Heart right ventricle (tissue), 16 donors: ENCODE measurements at places on chromosomes 5 and 9. TPM values are rescaled to one million over a fixed set of nuclear protein-coding genes. Genes with fewer than 3 reads are reported as not detected.
A peak's percentile ranks its signal among the peaks of the same experiment; 100 is the strongest.

Gene CERCAM
- total RNA-seq: 3.5 TPM

DNA sequence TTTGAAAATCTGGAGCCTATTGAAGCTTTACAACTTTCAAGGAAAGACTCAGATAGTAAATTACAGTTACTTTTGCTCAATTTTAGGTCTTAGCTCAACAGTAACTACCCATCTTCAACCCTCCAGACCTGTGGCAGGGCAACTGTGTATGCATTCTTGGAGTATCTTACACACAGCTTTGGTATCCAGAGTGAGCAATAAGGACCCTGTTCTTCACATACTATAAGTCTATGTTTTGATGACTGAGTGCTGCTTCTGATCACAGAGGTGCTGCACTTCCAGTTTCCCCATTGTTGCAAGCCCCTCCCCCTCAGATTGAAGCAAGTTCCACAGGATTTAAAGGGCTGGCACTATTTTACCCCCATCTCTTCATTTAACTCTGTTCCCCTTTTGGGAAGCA is 737.4 kb upstream of the GRAMD2B start:
- no peak for DNase-seq

DNA sequence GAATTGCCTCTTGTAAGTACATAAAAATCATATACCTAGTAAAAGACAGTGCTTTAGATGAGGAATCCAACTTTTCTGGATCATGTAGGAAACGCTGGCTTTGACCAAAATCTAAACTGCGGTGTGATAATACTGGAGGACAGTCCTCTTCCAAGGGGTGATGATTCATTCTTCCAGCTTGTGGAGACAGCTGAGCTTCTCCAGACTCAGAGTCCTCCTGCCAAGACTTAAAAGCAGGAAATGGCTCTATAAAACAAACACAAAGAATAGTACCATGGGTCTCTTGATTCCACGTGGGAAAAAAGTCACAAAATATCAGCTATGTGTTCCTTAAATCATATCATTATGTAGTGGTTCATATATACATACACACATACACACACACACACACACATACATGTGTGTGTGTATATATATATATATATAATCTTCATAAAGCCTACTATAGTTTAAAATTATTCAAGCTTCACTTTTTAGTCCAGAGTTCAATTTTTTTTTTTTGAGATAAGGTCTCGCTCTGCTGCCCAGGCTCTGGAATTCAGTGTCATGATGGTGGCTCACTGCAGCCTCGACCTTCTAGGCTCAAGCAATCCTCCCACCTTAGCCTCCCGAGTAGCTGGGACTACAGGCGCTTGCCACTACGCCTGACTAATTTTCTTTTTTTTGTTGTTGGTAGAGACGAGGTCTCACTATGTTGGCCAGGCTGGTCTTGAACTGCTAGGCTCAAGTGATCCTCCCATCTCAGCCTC is 65.0 kb downstream of the PKD2L2 start:
- DNase-seq: peak; percentile 61

- DNase-seq: no peak
Measured at GRCh38 chr5:120767178-120767820, 303.2 kb downstream of the PRR16 start.

DNA sequence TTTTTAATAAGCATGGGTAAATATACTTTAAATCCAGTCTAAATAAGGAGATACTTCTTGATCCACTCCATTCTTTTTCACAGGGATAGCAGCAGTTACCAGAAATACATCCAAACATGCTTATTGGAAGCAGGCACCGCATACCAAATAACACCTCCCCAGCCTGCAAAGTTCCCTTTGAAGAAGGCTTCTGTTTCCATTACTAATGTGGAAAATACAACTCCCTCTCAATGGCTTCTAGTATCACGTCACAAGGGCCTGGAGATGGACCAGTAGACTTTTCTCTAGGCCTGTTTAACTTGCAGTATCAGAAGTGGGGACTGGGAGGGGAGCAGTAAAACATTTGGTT is 20.8 kb downstream of the TMEM245 start:
- no peak for DNase-seq

Gene DRD1
- 0.12 TPM for total RNA-seq

- no peak for DNase-seq
Measured at GRCh38 chr9:84504360-84504759, 163.8 kb upstream of the SLC28A3 start.

Gene PRLR
- 0.08 TPM for total RNA-seq

DNA sequence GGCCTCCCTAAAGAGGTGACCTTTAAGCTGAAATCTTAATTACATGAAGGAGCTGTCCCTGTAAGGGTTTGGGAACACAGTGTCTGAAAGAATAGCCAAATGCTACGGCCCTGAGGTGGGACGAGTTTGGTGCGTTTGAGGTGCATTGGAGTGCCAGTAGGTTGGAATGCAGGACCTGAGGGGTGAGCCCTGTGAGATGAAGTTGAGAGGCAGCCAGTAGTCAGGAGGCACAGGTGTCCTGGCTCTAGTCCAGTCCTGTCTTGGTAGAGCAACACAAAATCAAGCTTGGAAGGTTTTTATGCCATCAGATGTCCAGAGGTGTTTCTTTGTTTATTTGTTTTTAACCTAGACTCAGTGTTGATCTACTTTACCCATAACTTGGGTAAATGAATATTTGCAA is 108.5 kb downstream of the ARHGAP26 start:
- DNase-seq: no peak

GRCh38 chr5:78648359-78649210 is at the start of gene LHFPL2:
Gene LHFPL2, minus strand, starts transcription at chr5:78648772. Its CDS starts 138,559 bp downstream, at chr5:78510213.
- peak; percentile 72 for DNase-seq

- DNase-seq: no peak
Measured at GRCh38 chr9:7226007-7226640, 468.4 kb downstream of the KDM4C start.

- peak; percentile 39 for DNase-seq
Measured at GRCh38 chr9:2859776-2860379, 16.0 kb upstream of the PUM3 start.

DNA sequence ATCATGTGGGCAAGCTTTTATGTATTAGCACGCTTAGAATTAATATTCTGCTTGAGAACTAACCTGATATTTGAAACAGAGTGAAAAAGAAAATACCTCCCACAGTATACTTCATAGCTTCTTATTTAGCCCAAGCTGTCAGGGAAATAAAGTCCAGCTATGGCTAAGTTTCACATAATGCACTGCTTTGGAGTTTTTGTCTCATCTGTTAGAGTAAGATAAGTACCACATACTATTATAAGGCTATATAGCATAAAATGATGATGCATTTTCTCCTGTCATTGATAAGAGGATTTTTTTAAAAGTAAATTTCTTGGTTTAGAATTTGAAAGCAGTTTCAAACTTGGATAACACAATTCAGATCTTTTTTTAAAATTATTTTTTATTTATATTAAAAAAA is 2.4 kb upstream of the ANKDD1B start:
- DNase-seq: no peak

- peak; percentile 38 for DNase-seq
Measured at GRCh38 chr5:178467568-178468195, 122.5 kb downstream of the COL23A1 start.

- no peak for DNase-seq
Measured at GRCh38 chr5:81316571-81316970, 15.2 kb downstream of the ZCCHC9 start.

- DNase-seq: no peak
Measured at GRCh38 chr5:75523275-75523674, 11.6 kb downstream of the POLK start.

DNA sequence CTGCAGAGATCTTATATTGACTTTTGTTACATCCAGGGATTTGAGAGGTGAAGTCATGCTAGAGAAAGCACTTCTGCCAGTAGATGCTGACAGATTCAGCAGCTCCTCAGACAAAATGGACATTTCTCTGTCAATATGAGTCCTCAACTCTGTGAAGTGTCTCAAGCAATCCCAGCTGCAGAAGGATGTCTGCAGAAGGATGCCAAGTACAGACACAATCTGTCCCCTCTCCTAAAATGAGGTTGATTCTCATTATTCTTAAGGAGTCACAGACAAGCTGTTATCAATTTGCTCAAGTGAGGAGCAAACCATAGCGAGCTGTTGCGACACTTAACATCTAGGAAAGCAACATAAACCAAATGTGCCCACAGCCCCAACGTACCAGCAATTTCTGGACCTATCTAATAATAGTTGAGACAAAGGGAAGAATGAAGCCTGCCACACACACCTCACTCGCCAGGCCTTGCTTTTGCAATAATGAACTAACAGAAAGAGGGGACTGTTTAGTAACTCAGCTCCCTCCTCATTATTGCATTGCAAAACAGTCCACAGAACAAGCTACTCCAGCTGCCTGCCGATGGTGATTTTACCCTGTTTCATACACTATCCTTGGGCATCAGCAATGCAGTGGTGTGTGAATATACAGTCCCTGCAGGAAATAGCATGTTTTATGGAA is 364.2 kb upstream of the PDE4D start:
- DNase-seq: no peak

GRCh38 chr5:88665750-88666215 is 217.2 kb downstream of the MEF2C start:
- no peak for DNase-seq

Gene TNIP1
- 126 TPM for total RNA-seq

- peak; percentile 10 for DNase-seq
Measured at GRCh38 chr5:140925806-140926442, at the start of gene PCDHAC1. Gene PCDHAC1, plus strand, starts transcription at chr5:140926299. Its CDS starts 594 bp downstream, at chr5:140926893.

DNA sequence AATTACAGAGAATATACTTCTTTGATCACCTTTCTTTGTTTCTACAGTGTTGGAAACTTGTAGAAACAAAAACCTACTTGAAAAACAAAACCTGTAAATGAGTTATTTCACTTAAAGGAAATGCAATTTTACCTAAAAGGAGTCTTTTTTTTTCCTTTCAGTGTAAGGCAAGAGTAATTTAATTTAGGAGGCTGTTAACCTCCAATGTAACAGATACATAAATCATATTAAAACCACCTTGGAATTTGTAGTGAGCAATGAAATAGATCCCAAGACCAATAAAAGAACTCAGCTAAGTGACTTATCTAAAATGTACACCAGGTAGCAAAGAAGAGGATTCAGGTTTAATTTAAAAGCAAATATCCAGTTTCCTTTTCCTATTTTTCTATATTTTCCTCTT is 524.8 kb downstream of the CSNK1G3 start:
- DNase-seq: no peak

Gene DELE1
- 82.1 TPM for total RNA-seq

DNA sequence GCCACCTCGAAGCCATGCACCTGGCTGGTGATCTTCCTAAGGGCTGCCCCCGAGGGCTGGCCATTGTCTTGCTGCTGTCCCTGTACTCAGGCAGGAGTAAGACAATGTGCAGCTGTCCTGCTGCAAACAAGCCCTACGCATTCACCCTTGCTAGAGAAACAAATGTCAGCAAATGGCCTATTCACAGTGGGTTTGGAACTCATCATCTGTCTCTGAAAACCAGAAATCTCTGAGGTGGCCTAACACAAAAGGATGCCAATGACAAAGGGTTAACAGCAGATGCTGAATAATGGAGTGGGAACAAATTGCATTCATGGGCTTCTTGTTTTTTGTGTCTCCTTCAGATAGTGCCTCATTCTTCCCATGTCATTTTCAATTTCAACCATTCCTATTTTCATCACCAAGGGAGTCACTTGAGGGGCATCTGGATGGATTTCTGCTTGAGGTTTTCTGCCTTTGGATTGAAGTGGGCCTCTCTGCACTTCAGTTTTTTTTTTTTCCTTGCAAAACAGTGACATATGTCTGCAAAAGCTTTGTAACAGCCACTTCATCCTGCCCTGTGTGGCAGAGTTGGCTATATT is 261.6 kb upstream of the VLDLR start:
- DNase-seq: no peak

GRCh38 chr9:35736201-35736633 is 3.8 kb downstream of the CREB3 start:
- peak; percentile 57 for DNase-seq

Gene CDKN2A
- not detected for total RNA-seq

Gene PRELID1
- total RNA-seq: 69.8 TPM

Gene GRM6
- total RNA-seq: not detected

Gene DMXL1
- 23.0 TPM for total RNA-seq

Gene C5orf46
- total RNA-seq: 5.1 TPM

DNA sequence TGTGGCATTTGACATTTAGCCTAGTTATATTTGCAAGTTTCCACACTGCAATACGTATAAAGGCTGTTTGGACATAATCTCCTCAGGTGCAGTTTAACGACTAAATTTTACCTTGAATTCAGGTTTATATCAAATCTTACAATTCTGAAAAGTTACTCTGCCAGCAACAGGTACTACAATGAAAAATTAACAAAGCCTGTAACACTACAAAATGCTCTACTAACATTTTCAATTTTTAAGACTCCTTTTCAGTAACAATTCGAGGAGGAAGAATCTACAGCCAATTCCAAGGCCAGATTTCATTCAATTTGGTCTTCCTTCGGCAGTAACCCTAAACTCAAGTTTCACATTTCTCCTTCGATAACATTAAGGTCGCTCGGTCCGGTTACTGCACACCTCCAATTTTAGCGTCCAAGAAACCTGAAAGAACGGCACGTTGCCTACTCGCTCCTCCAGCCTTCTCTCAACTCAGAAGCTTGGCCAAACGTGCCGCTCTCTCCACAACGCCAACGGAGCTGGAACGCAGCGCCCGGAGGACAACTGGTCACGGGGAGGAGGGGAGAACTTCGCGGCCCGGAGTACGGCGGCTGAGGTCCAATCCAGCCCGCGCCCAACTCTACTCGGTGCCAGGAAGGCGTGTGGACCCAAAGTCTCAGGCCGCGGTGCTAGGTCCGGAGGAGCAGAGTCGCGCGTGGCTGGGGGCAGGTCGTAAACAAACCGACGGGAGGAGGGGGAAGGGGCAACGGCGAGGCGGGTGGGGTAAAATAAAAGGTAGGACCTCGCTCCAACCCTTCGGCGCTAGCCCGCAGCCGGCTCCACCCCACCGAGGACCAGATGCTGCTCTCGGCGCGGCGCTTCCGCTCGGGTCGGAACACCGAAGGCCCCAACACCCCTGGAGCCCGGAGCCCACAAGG is 681 bp downstream of the FNIP1 start:
- DNase-seq: peak; percentile 78

Gene SLC6A18
- not detected for total RNA-seq

- no peak for DNase-seq
Measured at GRCh38 chr9:86512929-86513328, 158.7 kb upstream of the TUT7 start.

GRCh38 chr5:13250464-13251291 is 693.8 kb downstream of the DNAH5 start:
- no peak for DNase-seq

Gene WDR31
- total RNA-seq: 13.6 TPM

Gene WDR38
- total RNA-seq: not detected

GRCh38 chr9:37464006-37464405 is 1.2 kb downstream of the ZBTB5 start:
- DNase-seq: no peak

DNA sequence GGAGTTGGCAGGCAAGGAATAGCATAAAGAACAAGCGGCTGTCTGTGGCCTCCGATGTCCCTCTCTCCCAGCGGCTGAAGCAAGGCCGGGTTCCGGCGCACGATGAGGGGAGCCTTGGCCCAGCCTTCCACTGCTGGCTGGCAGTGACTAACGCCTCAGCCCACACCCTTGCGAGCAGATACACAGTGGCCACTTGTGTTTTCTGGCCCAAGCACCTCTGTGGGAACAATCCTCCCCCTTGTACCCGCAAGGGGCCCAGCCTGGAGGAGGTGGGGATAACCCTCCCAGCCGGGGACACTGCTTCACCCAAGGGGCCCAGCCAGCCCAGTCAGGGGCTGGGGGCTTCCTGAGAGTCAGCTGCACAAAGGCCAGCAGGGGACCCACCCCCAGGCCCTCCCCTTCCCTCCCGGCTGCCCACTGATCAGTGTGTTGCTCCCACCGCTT is 23.2 kb downstream of the STK10 start:
- DNase-seq: peak; percentile 66

- DNase-seq: no peak
Measured at GRCh38 chr9:107786561-107786960, 297.0 kb upstream of the KLF4 start.

Gene ADGRD2
- total RNA-seq: not detected
